ENCODE measurements at places on chromosomes 11 and 22.

GRCh38 chr11:113282898-113283437, 31.4 kb upstream of the TTC12 start:
- no peak for DNase-seq

DNA sequence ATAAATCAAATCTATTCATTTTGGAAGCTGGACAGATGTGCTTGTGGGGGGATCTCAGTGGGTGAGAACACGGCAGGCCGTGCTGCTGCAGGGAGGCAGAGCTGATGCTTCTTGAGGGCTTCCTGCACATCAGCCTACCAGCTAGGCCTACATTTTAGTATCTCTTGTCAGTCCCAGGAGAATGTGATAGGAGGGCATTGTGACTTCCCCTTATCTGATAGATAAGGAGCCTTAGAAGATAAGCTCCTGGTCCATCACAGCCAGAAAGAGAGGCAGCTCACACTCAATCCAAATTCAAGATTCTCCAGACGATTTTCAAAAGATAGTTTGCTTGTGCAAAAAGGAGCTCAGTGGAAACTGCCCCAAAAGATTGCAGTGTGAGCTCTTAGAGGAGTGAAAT, 89.0 kb downstream of the SHANK2 start:
- no peak for DNase-seq

GRCh38 chr11:75910426-75911145, 95.6 kb downstream of the UVRAG start:
- DNase-seq: no peak

DNA sequence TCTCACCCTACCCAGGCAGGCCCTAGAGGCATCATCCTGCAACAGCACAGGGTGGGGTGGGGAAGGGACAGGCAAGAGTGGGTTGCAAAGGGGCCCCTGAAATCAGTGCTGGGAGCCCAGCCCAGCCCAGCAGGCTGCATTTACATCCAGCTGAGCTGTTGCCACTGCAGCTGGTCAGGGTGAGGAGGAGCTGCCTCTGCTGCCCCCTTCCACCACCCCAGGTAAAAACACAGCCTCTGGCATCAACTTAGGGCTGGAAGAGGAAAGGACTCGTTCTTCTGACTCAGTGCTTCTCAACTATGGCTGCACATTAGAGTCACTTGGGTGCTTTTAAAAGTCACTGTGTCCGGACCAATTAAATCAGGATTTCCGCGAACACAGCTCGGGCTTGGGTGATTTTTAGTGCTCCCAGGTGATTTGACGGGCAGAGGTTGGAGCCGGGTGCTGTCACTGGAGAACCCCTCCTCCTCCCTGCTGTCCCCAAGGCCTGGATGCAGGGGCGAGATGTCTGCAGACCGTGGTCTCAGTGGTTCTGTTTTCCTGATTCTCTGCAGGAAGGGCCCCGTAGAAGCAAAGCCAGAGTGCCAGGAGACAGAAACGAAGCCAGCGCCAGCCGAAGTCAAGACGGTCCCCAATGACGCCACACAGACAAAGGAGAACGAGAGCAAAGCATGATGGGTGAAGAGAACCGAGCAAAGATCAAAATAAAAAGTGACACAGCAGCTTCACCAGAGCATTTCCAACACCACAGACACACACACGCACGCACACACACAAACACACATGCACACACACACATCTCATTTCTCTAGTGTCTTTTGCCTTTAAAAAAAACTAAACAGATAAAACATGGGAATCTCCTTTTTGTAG, 39.4 kb upstream of the TTC12 start:
- no peak for DNase-seq

GRCh38 chr11:83166193-83166866, 9.4 kb downstream of the PCF11 start:
- no peak for DNase-seq

GRCh38 chr11:11605821-11606450, 15.9 kb downstream of the GALNT18 start:
- no peak for DNase-seq

DNA sequence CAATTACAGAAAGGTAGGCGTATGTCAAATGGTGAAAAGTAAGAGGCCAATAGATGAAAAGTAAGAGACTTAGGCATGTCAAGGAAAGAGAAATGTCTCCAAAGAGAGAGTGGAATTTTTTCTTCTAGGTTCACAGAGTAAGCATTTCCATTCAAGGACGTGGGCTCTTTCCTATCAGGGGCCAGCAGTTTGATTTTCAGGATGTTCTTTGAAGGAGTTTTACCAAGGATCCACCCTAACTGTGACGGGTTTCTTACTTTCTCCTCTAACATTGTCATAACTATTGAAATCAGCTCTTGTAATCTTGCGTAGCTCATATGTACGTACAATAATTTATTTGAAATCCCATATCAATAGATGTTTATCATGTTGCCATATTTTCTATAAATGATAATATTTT, 2112.2 kb upstream of the RAG2 start:
- no peak for DNase-seq

- no peak for DNase-seq
Measured at GRCh38 chr11:116539836-116540418, 232.9 kb downstream of the BUD13 start.

Data from activated gamma-delta T cell treated with Interleukin-2 at 50 U/mL for 16 hours (primary cell).